ENCODE measurements at places on chromosomes 2 and 18. TPM values are rescaled to one million over a fixed set of nuclear protein-coding genes. Genes with fewer than 3 reads are reported as not detected.

The GAD1 gene
- total RNA-seq: not detected

DNA sequence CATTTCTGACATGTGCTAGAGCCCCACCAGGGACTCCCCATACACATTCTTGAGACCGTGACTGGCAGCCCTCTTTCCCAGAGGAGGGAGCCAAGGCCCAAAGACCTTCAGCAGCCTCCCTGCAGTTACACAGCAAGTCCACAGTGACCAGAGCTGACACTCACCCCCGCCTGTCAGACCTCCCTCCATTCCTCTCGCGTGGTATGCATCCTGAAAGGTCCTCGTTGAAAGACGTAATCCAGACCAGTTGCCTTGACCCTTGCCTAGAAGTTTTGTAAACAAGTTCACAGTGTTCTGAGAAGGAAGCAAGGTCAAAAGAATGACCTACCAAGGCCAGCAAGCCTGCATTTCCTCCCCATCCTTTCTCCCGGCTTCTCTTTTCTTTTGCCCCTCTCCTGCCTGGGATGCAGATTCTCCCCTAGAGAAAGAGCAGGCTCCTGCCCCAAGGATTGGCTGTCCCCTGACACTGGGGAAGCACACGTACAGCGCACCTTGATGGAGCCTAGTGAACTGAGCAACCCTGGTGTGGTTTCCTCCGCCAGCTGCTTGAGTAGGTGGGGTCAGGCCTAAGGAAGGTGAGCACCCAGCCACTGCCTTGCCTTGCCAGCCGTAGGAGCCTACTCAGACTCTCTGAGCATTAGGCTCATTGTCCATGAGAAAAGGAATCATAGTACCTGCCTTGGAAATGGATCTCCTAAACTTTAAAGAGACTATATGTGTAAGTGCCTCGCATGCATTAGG is 18.3 kb downstream of the TRIB2 start:
- DNase-seq: no peak

DNA sequence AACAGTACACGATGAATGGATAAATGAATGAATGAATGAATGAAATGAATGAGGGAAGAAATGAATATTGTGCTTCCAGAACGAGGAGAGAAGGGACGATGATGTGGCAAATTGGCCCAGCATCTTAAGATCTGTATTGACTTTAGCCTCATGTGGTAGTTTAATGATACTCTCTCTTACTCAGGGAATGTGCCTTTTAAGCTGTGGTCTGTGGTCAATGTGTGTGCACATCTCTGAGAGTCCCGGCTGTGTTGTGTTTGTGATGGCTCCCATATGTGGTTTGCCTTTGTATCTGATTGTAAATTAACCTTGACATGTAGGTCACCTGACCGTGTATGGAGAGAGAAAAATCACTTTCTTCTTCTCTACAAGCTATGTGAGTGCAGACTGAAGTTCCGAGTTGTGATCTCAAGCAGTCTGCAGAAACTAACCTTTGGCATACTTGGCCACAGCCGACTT is 91.2 kb downstream of the NEDD4L start:
- no peak for DNase-seq

GRCh38 chr18:47381975-47382570 is 130.6 kb upstream of the SKOR2 start:
- DNase-seq: no peak

- DNase-seq: no peak
Measured at GRCh38 chr2:52881606-52882005, 886.0 kb upstream of the CHAC2 start.

DNA sequence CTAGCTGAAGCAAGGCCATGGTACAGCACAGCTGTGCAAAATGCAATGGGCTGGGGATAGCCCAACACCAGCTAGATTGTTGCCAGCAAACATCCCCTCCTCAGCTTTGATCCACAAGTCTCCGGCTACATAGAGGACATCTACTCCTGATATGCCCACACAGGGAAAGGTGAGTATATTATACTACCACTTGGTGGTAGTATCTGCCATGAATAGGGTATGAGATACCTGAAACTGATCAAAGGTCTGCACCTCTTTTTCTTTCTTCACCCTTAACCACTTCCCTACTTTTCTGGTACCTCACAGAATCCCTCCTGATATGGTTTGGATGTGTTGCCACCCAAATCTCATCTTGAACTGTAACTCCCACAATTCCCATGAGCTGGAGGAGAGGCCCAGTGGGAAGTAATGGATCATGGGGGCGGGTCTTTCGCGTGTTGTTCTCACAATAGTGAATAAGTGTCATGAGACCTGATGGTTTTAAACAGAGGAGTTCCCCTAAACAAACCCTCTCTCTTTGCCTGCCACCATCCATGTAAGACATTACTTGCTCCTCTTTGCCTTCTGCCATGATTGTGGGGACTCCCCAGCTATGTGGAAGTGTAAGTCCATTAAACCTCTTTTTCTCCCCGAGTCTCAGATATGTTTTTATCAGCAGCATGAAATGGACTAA is 279.6 kb downstream of the TXNL1 start:
- DNase-seq: no peak

Measured in OCI-LY7 (cell line).